ENCODE measurements at places on chromosomes 11 and 22.

DNA sequence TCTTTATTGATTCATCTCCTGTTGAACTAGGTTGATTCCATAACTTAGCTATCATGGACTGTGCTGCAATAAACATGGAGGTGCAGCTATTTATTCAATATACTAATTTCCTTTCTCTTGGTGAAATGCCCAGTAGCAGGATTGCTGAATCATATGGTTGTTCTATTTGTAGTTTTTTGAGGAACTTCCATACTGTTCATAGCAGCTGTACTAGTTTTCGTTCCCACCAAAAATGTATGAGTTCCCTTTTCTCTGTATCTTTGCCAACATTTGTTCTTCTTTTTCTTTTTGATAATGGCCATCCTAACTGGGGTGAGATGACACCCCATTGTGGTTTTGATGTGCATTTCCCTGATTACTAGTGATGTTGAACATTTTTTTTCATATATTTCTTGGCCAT, 87.2 kb upstream of the NAV2 start:
- peak; percentile 62 for DNase-seq

GRCh38 chr11:57479911-57480310, 19.6 kb downstream of the RTN4RL2 start:
- DNase-seq = no peak

DNA sequence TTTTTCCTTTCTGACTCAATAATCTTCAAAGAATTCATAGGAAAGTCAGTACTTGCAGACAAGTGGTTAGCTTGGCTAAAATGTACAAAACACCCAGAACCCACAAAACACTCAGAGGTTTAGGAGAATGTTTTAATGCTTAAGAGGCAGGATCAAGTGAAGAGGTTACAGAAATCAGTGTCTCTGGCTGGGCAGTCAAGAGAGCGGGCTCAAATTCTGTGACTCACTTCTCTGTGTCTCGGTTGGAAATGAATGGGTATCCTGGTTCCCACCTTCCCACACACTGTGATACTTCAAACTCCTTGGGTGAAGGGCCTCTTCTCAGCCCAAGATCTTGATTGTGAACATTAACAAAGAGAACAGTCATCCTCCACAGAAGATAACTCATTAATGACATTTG, 3.8 kb downstream of the MPEG1 start:
- DNase-seq = peak; percentile 49

GRCh38 chr11:115964091-115964490, 459.9 kb upstream of the CADM1 start:
- DNase-seq = no peak

DNA sequence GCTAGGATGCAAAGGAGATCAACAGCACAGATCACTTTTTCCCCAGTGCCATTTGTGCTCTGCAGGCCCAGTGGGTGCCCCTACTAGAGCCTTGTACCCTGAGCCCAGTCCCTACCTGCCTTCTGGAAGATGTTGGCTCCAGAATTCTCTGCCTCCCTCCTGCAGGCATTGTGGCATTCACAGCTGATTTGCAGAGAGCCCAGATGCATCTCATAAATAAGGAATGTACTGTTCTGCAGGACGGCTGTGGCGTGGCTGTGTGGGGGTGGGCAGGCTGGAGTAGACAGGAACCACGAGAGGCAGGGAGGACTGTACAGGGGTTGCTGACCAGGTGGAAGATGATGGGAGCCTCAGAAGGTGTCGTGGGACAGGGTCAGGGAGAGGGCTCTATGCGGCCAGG, 11.2 kb upstream of the MIAT start:
- DNase-seq = peak; percentile 29

GRCh38 chr22:23058063-23058462, 12.3 kb upstream of the GNAZ start:
- no peak for DNase-seq

- peak; percentile 9 for DNase-seq
Measured at GRCh38 chr11:124329787-124330478, 9.9 kb upstream of the OR8D2 start.

- DNase-seq = no peak
Measured at GRCh38 chr11:2260491-2261364, 9.7 kb downstream of the ASCL2 start.

DNA sequence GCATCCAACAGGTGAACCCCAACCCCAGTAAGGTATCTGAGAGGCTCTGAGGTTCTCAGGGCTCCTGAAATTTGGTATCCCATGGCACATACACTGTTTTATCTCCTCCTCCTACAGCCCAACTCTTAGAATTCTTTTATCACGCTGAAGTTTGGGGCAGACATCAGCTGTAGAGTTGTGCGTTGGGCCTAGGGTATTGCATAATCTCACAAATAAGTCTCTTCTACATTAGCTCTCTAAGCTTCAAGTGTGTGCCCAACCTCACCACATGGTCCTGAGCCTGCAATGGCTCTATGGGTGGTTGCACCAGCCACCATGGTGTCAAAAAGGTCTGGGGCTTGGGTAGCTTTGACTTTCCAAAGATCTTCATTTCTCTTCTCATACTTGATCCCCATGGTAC, 603.0 kb downstream of the BUD13 start:
- no peak for DNase-seq

- no peak for DNase-seq
Measured at GRCh38 chr22:45516163-45516562, 13.5 kb downstream of the FBLN1 start.

DNA sequence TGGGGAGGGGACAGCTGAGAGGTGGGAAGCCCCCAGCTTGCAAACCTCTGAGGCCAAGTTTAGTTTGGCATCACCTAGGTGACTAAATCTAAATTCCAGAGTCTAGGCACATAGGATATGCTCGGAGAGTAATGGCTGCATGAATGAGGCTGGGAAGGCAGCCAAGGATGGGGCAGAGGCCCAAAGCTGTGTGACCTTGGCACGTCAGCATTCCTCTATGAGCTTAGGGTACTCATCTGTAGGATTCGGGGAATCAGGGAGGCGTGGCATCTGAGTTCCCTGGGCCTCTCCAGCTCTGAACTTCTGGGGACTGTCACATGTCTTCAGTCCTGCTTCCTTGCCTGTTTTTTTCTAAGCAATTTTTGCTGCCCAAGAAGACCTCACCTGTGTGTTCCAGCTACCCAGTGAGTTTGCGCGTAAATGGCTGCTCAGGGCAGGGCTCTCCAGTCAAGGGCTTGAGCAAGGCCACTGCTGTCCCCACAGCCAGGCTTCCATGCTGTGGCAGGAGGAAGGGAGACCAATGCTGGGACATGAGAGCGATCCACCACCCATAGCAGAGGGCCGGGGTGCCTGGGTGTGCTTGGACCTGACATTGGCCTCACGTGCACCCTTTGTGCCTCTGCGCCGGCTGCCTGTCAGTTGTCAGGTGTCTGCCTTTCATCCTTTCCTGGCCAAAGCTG, 13.9 kb downstream of the DAGLA start:
- no peak for DNase-seq

DNA sequence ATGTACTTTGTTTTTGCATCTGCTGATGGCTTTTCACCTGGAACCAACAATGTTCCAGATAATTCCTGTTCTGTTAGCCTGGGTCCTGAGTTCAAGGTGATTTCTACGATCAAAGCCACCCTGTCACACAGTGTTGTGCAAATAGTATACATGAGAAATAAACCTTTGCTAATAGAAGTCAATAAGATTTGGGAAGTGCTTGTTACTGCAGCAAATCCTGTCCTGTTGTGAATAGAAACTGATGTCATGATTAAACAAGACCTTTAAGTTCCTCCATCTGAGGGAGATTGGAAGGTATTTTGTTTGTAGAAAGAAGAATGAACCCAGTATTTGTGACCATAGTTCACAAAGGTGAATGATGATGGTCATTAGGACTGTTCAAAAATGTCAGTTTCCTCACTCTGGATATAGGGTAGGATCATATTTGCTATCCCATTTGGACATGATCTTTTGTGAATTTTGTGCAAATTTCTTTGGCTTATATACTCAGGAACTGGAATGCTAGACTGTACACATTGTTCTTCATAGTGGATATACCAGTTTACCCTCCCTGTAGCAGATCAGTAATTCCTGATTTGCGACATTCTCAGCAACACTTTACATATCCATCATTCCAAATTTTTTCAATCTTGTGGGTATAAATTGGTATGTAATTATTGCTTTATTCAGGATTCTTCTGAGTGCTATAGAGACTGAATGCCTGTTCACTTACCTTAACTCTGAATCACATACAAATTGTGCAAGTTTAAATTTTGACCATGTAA, 428.5 kb downstream of the METTL15 start:
- no peak for DNase-seq

GRCh38 chr11:117026593-117027330, 71.5 kb downstream of the SIK3 start:
- DNase-seq = peak; percentile 94

DNA sequence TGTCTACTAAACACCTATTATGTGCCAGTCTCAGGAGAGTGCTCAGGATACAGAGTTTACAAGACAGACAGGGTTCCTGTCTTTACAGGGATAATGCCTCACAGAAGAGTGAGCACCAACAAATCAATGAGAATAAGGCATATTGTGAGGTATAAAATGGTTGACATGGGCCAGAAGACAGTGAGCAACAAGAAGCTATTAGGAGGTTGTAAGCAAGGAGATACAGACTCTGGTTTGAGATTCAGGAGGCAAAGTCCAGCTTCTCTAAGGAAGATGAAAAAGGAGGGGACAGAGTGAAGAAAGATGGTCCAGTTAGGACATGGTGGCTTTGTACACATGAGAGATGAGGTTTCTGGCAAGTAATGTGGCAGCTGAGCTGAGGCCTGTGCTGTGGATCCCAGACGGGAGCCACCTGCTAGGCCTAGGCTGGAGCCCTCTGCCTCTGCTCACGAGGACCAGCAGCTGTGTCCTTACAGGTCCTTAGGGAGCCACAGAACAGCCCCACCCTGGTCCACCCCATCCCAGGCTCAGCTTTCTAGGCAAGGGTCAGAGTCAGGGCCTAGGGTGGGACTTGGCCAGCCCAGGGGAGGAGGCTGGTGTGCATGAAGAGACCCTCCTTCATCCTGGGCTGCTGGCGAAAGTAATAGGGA, 110.5 kb downstream of the ZNF280B start:
- no peak for DNase-seq

- DNase-seq = no peak
Measured at GRCh38 chr11:14267861-14268635, 90.9 kb downstream of the RRAS2 start.

DNA sequence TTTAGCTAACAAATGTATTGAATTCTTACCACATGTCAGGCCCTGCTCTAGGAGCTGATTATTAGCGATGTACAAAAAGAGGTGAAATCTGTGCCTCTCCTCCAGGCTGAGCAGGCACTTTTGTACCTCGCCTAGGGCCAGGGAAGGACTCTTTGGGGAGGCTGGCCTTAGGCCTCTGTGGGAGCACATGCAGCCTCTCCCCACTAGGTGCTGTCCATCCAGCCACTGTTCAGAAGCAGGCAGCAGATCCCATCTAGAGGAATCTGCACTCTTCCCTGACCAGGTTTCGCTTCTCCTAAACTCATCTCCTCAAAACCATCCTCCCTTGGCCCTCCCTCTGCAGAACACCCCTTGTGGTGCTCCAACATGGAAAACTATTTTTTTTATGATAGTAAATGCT, 51.9 kb upstream of the WT1 start:
- DNase-seq = no peak

- no peak for DNase-seq
Measured at GRCh38 chr11:129260750-129261149, 68.6 kb upstream of the ARHGAP32 start.

DNA sequence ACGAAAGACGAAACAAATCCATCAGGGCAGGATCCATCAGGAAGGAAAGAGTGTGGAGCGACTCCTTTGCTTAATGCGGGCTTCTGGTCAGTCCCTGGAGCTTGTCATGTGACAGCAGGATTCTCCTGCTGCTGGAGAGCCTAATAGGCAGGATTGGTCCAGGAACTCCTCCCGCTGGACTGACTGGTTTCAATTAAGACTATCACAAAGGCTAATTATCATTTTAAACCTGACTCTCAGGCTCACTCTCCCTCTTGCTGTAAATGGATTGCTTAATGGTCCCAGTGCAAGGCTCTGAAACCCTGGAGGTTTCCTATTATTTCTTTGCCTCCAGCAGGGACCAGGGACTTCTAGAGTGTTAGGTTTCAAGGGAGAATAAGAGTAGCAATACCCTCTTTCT, 493.8 kb downstream of the NTM start:
- DNase-seq = no peak

GRCh38 chr11:25377466-25377865, 880.6 kb downstream of the LUZP2 start:
- DNase-seq = no peak

DNA sequence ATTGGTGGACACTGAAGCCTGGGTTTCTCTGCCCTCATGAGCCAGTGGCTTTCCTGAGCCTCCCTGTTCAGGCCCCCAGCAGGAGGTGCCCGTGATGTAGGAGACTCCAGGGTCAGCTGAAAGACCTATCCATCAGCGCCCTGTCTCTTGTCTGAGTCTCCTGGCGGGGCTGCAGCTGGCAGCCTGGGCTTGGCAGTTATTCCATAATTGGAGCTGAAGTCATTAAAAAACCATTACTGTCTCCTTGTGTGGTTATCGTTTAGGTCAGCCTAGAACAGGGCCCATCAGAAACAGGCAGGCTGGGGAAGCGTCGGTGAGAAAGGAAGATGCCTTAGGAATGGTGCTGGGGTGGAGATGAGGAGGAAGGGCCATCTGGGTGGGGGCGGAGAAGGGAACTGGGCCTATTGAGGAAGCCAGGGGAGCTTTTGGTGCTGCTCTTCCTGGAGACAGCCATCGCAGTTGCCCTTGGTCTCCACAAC, 5.0 kb downstream of the TUB start:
- peak; percentile 23 for DNase-seq

GRCh38 chr22:34429314-34429713, 509.0 kb upstream of the LARGE1 start:
- DNase-seq = no peak

DNA sequence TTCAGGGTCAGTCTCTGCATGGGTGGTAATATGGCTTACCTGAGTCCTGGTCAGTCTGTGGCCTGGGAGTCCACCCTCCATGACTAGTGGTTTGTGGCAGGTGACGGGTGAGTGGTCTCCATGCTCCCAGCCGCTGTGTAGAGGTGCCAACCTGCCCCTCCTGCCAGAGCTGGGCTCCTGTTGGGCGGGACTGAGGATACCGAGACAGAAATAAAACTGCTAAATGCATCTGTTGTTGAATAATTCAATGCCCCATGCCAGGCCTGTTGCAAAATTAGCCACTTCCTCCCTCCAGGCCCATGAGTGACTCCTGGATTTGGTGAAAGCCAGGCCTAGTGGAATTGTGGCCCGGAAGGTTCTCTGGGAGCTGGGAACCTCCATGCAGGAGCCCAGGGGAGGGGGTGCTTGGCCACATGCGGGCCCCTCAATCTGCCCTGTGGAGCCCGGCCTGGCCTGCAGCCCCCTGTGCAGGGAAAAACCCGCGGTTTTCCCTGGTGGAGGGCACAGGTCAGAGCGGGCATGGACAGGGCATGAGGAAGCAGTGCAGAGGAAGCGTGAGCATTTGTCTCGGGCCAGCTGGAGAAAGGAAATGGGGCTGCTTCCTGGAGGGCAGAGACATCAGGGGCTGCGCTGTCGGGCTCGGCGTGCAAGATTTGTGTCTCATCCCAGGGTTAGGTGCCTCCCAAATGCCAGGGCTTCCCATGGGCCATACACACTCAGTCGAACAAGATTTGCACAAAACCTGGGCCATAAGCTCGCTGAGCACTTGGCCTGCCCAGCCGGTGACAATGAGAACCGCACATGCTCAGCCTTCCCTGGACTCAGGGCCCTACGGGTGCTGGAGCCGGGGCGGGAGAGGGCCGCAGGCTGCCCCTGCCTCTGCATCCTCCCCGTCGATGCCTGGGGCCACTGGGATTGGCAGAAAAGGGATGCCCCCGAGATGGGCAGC, 66.9 kb downstream of the KCNQ1 start:
- DNase-seq = no peak

GRCh38 chr11:77589181-77589520, 602 bp upstream of the AQP11 start:
- DNase-seq = no peak

Data from fibroblast of mammary gland (primary cell).